ENCODE measurements at places on chromosomes 11 and 22.

DNA sequence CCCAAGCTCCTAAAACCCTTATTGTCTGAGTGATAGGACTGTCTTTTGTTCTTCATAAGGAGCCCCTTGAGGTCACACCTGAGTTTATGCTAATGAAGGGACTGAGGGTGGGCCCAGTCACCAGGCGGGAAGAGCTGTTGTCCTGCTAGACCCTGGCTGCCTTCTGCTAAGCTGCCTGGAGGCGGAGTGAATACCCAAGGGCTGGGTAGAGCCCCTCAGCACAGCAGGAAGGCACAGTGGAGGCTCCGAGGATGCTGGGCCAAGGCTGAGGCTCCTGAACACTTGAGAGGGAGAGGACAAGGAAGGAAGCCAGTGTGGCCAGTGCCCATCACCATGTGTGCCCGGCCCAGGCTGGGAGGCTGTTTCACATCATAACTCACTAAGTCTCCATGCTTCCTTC, 4.8 kb upstream of the PHF21B start:
- DNase-seq: no peak

- DNase-seq: no peak
These were observed 9.7 kb downstream of the PDGFB start for GRCh38 chr22:39234867-39235687.

DNA sequence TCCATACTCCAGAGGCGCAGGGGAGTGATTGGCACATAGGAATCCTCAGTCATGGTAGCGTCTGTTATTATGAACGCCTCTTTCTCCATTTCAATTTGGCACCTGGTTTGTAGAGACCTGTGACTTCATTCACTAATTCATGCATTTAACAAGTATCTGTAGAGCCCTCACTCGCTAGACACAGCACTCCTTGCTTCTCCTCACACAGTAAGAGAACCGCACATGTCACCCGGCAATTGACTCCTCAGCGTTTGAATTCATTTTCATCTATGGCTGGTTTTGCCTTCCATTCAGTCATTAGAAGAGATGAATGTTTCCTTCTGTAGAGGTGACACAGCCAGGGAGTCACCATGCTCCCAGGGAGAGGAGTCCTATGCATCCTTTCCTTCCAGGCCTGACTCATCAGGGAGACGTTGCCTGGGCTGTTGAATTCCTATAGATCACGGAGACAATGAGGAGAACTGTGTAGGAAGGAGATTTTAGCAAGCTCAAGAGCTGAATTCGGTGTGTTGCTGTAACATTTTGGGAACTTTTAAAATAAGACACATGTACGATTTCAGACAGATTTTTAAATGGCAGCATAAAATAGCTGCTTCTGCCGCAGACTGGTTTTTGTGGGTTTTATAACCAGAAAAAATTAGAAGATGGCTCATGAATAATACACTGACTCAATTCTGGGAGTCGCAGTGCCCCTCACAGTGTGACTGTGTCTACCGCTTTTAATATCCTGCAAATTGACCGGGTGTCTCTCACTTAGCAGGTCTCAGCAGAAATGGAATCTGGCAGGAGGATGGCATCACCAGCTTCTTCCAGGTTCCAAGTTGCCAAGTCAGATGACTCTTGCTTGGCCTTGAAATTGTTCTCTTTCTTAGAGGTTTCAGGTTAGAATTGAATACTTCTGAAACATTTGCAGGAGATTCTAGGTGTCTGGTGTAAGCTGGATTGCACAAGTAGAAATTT, 44.4 kb upstream of the CLMP start:
- no peak for DNase-seq

- DNase-seq: peak; percentile 31
These were observed 14.0 kb upstream of the WDR74 start for GRCh38 chr11:62853279-62853965.

GRCh38 chr11:67366961-67367760, 6.2 kb downstream of the CLCF1 start:
- no peak for DNase-seq

DNA sequence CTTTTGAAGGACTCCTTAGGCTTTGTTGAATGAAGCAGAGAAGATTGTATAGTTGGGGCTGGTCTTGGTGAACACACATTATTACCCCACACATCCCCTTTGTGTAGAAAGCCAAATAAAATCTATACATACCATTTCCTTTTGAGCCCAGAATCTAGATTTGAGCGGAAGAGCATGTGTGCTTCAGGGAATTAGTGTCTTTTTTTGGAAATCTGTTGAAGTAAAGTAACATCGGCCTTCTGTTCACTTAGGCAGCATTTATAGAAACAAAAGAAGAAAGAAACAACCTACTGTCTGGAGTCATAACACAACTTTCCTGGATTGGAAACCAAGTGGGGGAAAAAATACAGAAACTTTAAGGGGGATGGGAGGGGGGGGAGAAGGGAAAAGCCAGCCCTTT, 37.9 kb upstream of the TTC12 start:
- no peak for DNase-seq
